GM12892 (cell line): ENCODE measurements at places on chromosomes 7 and 10.

GRCh38 chr7:15686957-15687545 is 568 bp upstream of the MEOX2 start:
- no peak for DNase-seq

DNA sequence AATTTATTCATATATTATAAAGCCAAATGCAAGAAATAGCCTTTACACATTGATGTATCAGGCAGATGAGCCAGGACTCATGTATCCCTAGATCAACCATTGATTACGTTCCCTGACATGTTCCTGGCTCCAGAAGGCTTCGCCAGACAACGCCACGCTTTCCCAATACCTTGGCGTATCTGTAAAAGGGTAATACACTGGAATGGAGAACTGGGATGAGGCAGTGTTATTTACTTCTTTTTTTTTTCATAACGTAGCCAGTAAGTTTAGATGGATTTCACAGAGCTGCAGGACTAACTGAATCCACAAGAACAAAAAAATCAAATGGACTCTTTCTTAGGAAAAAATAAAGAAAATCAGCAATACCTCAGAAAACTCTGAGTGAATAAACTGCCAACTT is 588.1 kb upstream of the SEMA3D start:
- no peak for DNase-seq

GRCh38 chr7:132592936-132593335 is 16.7 kb upstream of the PLXNA4 start:
- no peak for DNase-seq

DNA sequence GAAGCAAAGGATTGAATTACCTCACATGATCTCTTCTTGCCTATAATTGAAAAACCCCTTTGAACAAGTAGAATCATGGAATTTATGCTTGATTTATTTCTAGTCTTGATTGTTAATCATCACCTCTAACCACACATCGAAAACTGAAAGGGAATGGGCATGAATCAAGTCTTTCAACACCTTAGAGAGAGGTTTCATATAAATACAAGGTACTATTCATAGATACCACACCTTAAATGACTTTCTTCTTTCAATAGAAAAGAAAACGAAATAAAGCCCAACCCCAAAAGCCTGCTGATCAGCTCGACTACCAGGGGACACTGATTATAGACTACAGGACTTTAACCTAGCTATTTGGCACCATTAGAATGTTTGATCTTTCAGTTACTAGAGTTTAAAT is 128.6 kb upstream of the PTPRZ1 start:
- DNase-seq, result no peak

DNA sequence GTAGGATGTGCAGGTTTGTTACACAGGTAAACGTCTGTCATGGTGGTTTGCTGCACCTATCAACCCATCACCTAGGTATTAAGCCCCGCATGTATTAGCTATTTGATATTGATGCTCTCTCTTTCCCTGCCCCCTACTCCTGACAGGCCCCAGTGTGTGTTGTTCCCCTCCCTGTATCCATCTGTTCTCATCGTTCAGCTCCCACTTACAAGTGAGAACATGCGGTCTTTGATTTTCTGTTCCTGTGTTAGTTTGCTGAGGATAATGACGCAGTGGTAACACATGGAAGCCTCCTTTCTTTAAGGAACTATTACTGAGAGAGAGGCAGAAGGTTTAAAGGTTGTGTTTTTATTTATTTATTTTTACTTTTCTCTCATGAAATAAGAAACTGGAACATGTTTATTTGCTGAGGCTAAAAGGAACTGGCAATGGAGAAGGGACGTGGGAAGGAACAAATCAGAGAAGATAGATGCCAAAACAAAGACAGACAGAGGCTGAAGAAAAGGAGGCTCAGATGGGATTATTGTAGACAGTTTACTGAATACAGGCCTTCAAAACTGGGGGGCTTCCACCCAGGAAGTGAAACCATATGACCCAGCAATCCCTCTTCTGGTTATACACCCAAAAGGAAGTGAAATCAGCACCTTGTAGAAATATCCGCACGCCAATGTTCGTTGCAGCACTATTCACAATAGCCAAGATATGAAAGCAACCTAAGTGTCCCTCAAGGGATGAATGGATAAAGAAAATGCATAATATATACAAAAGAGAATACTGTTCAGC is 556.3 kb downstream of the GRM8 start:
- no peak for DNase-seq

GRCh38 chr10:70474780-70475179 is 3.8 kb upstream of the PALD1 start:
- no peak for DNase-seq

GRCh38 chr7:102866535-102867215 is 46.1 kb upstream of the LRRC17 start:
- DNase-seq, result no peak

GRCh38 chr7:17699696-17700095 is 240.6 kb downstream of the SNX13 start:
- no peak for DNase-seq

- DNase-seq, result no peak
Measured at GRCh38 chr10:130351466-130352290, 215.5 kb downstream of the GLRX3 start.

- DNase-seq, result no peak
Measured at GRCh38 chr10:78436222-78436573, 402.5 kb downstream of the RPS24 start.

GRCh38 chr10:13661256-13661655 is 74.5 kb downstream of the PRPF18 start:
- no peak for DNase-seq

DNA sequence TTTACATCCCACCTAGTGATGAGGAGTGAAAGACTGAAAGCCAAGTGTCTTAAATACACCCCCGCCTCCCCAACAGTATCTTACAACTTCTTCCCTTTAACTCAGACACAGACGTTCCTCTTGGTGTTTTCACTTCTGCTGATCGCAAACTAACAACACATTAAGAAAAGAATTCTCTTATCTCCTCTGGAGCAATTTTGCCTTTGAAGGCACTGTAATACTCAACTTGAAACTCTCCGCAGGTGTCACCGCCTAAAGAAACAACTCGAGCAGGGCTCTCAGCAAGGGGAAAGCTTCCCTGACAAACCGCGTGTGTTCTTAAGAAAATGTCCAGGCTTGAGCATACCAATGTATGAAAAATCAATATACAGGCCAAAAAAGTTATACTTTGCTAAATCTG is 452 bp downstream of the SEMA3C start:
- DNase-seq, result no peak

- DNase-seq, result no peak
Measured at GRCh38 chr10:97278491-97278989, 13.9 kb downstream of the ARHGAP19 start.

DNA sequence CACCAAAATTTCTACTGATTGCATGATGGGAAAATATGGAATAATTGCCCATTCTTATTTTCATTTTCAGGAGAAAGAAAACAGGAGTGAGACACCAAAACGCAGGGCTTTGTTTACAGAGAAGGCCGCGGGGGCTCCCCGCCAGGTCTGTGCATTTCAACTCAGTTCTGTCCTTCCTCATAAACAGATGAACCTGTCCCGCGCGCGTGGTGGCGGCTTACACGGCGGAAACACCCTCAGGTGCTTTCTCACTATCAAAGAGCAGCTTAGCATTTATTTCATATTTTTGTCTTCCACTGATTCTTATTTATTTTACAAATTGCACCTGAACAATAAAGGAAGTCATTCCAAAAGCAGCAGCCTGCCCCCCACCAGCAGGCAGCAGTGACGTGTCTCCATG is 579.4 kb downstream of the PTPRN2 start:
- no peak for DNase-seq

- DNase-seq, result no peak
Measured at GRCh38 chr10:5512331-5512730, 12.4 kb upstream of the CALML3 start.

DNA sequence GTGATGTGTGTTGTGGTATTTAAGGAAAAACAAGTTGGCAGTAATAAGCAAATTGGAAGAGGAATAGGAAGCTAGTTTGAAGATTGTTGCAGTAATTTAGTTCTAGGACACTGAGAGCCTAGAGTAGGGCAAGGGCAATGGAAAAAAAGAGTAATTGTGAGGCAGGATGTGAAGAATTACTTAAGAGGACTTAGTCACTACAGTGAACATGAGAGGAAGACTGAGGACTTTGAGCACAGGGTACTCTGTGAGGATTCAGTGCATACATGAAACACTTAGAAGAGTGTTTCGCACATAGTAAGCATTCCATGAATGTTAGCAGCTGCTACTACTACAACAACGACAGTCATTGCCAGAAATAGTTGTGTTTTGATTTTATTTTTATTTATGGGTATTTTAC is 30.9 kb upstream of the DKK1 start:
- DNase-seq, result no peak

GRCh38 chr10:67943917-67944316 is 59.5 kb downstream of the SIRT1 start:
- DNase-seq, result no peak

DNA sequence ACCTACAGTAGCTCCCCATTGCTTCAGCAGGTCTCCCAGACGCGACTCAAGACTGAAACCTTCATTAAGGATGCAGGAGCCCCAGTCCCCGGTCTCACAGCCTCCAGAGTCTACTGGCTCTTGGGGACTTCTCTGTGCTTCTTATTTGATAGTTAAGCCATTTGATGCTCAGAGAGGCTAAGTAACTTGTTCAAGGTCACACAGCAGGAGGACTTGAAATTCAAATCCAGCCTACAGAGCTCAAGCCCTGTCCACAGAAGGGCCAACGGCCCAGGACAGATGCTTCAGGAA is 21.2 kb upstream of the ZMIZ1 start:
- DNase-seq, result no peak

- no peak for DNase-seq
Measured at GRCh38 chr10:5987747-5988146, 10.4 kb upstream of the IL15RA start.

DNA sequence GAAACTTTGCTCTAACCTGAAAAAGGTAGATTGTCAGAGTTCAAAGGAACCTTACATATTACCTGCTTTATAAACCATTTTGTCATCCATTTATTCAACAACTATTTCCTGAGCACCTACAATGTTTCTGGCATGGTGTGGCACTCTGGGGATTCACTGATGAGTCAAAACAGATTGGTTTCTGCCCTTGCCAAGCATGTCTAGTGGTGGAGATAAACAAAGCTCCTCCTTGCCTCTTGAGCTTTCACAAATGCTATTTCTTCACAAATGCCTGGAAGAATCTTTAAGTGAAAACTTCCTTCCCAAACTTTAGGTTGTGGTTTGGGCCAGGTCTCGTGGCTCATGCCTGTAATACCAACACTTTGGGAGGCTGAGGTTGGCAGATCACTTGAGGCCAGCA is 85.1 kb upstream of the RELN start:
- DNase-seq, result no peak

GRCh38 chr10:120606051-120606764 is 149.2 kb downstream of the PLPP4 start:
- no peak for DNase-seq

- no peak for DNase-seq
Measured at GRCh38 chr10:85666987-85667386, 699.6 kb downstream of the GRID1 start.

DNA sequence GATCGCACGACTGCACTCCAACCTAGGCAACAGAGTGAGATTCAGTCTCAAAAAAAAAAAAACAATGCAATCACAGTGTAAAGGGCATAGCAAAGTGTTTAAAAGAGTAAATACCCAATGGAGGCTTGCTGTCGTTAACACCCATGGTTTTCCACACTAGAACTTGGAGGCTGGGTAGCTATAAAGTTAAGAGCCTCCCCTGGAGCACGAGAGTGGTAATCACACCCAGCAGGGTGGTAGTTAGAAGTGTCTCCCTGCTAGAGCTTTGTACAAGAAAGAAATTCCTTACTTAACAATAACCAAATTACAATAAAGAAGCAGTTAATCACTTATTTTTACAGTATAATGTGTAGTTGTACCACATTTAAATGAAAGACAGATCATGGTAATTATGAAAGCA is 1078.9 kb downstream of the NRG3 start:
- DNase-seq, result no peak

DNA sequence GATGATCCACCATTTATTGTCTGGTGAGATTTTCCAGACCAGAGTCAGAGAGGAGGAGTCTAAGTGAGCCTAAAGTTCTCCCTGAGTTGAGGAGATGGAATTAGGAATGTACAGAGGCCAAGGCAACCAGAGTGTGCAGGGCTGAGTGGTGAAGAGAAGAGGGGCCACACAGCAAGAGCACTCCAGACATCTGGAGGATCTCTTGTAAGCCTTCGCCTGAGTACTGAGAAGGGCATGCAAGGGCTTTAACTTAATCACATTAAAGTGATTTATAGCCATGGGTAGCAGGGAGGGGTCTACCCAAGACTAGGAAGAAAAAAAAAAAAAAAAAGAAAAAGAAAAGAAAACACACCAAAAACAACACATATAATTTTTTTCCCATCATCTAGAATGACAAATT is 1190.4 kb downstream of the GATA3 start:
- no peak for DNase-seq

- no peak for DNase-seq
Measured at GRCh38 chr7:11298220-11298619, 324.5 kb downstream of the PHF14 start.

DNA sequence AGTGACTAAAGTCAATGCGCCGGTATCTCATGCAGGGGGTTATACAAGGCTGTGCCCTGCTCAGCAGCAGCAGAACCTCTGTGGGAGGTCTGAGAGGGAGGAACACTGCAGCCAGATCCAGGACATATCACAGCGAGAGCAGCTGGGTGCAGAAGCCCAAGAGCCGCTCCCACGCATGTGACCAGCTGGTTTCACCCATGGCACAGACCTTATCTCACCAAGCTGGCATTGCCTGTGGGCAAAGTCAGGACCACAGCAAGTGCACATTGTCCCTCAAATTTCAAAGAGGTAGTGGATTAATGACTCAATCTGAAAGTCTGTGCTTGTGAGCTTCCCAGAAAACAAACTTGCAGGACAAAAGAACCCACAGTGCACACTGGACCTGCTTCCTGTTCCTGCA is 31.6 kb upstream of the AKR1C1 start:
- DNase-seq, result no peak

GRCh38 chr7:78720066-78720465 is 733.4 kb downstream of the MAGI2 start:
- DNase-seq, result no peak

GRCh38 chr10:110834629-110835301 is 37.0 kb upstream of the PDCD4 start:
- no peak for DNase-seq
